CD4-positive, alpha-beta T cell treated with Interleukin-15 for 1 hour (primary cell): ENCODE measurements at places on chromosomes 4 and X.

DNA sequence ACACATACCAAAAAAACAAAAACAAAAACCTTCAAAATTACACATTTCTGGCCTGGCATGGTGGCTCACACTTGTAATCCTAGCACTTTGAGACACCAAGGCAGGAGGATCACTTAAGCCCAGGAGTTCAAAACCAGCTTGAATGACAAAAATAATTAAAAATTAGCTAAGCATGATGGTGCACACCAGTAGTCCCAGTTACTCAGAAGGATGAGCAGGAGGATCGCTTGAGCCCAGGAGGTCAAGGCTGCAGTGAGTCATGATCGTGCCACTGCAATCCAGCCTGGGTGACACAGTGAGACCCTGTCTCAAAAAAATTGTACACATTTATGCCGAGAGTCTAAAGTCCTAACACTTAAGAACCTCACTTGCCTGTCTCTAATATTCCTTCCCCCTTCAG, 18.3 kb downstream of the SLC39A8 start:
- DNase-seq = no peak

DNA sequence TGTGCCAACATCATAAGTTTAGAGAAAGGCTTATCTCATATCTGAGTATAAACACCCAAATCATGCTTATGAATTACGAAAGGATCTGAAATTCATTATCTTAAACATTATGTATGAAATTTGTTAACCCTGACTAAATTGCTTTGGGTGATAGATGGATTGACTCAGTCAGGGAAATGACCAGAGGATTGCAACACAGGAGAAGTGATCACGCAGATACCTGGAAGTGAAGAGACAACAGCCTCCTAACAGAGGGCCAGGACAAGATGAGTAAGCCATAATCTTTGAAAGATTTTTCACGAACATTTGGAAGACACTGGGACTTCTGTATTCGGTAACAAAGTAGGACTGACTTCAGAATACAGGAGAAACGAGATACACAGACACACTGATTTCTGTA, 363.4 kb downstream of the DMD start:
- DNase-seq = no peak

DNA sequence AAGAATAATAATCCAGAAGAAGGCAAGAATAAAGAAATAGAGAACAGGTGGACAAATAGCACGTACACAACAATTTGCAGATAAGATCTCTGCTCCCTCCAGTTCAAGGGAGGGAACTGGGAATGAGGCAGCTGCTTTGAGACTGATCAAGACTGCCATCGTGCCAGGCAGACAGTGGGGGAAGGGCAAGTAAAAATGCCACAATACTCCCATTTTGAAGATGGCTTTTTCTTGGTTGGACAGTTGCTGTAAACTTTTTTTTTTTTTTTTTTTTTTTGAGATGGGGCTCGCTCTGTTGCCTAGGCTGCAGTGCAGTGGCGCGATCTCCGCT, 17.2 kb downstream of the USP11 start:
- no peak for DNase-seq

GRCh38 chr4:133062851-133063250, 86.2 kb upstream of the PCDH10 start:
- DNase-seq = no peak

- no peak for DNase-seq
Observed at GRCh38 chr4:1567808-1568581, 116.1 kb downstream of the FAM53A start.
